Pulmonary artery endothelial cell (primary cell): ENCODE measurements at places on chromosomes 3 and 15. TPM values are rescaled to one million over a fixed set of nuclear protein-coding genes. Genes with fewer than 3 reads are reported as not detected.

Gene ARPIN
- 12.5 and 13.0 TPM in 2 replicates for total RNA-seq

Gene SKOR1
- total RNA-seq = 0.07 TPM in 2 replicates

Gene LPCAT4
- total RNA-seq = 6.7 and 9.3 TPM in 2 replicates

Gene GALNT15
- total RNA-seq = 18.8 and 97.1 TPM in 2 replicates

Gene CCDC66
- total RNA-seq = 11.9 and 14.7 TPM in 2 replicates

Gene PROK2
- not detected in 2 replicates for total RNA-seq

Gene CFAP91
- 0.14 and 0.92 TPM in 2 replicates for total RNA-seq

Gene IL12A
- 0.40 and 2.0 TPM in 2 replicates for total RNA-seq

Gene ARNT2
- under 0.01 and 0.13 TPM in 2 replicates for total RNA-seq

Gene SNRPA1
- 24.7 and 37.8 TPM in 2 replicates for total RNA-seq

Gene PXYLP1
- 0.85 and 2.1 TPM in 2 replicates for total RNA-seq

Gene SNTN
- total RNA-seq = not detected in 2 replicates

DNA sequence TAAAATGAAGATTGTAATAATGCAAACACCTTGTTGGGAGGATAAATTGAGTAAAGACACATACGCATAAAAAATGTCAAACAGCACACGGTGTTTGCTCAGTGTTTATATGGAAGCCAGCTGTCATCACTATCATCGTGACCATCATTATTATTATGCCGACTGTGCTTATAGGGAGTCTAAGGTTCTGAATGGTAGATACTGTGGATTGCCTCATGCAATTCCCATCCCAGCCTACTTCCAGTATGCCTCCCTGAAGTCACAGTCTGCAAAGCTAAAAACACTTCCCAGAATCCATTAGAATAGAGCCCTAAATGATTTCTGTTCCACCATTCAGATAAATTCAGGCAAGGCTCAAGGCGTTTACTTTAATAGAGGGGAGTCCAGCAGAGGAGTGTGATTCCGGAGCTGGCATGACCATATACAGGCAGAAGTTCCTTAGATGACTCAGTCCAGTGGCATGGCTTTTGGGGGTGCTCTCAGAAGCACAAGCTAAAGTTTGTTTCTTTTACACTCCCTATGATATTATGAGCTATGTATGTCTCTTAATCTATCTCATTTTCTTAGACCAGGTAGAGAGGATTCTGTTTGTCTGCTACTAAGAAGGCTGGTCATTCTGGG lies 148.7 kb downstream of the MEX3B start:
- no peak for DNase-seq

GRCh38 chr3:134065252-134066157 lies 35.8 kb upstream of the SLCO2A1 start:
- DNase-seq = no peak

- DNase-seq = no peak
Observed at GRCh38 chr15:47824147-47824546, 106.8 kb downstream of the SEMA6D start.

- no peak for DNase-seq
Observed at GRCh38 chr3:150124142-150124541, 153.4 kb upstream of the PFN2 start.

- peak; percentile 20 for DNase-seq
Observed at GRCh38 chr3:32176989-32177701, 61.3 kb upstream of the CMTM8 start.

- no peak for DNase-seq
Observed at GRCh38 chr3:137325170-137325569, 367.4 kb downstream of the IL20RB start.

GRCh38 chr3:151804267-151804666 lies 9.6 kb upstream of the AADAC start:
- DNase-seq = no peak

DNA sequence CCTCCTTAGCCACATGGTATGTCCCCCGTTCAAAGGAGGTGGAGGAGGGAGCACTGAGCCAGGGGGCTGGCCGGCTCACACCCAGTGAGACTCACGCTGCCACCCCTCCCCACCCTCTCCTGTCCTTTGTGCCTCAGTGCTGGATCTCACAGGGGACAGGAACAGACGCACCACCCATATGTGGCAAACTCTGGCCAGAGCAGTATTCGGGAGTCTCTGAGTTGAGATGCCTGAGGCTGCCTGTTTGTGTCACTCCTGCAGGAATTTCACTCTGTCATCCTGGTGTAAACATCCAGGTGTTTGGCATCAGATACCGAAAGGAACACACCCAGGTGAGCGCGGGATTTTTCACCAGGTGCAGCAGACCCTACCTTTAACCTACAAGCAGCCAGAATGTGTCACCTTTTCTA lies 25.7 kb downstream of the RGMA start:
- no peak for DNase-seq

DNA sequence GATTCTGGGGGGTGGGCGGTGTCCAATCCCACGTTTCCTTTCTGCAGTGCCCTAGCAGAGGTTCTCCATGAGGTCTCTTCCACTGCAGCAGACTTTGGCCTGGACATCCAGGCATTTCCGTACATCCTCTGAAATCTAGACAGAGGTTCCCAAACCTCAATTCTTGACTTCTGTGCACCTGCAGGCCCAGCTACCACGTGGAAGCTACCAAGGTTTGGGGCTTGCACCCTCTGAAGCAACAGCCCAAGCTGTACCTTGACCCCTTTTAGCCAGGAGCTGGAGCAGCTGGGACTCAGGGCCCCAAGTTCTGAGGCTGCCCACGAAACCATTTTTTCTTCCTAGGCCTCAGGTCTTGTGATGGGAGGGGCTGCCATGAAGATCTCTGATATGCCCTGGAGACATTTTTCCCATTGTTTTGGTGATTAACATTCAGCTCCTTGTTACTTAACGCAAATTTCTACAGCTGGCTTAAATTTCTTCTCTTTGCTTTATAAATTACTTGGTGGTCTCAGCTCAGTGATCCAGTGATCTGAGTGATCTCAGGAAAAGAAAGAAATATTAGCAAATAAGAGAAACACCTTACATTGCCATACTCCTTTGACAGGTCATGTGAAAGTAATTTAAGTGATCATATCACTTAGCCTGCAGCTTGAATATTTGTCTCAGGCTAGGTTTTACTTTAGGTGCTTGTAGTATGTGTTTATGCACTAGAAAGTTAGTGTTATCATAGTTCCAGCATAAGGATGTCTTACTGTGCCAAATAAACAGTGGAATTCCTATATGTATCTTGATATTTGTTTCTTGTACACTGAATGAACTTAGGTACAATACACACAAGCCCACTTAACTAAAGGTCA lies 3.0 kb downstream of the SNAP23 start:
- DNase-seq = no peak

- no peak for DNase-seq
Observed at GRCh38 chr3:36762918-36763849, 1.2 kb downstream of the DCLK3 start.

GRCh38 chr3:105647047-105647446 lies 221.8 kb downstream of the CBLB start:
- peak; percentile 1 for DNase-seq

GRCh38 chr3:52399593-52399992 lies 45.3 kb downstream of the SEMA3G start:
- DNase-seq = no peak

DNA sequence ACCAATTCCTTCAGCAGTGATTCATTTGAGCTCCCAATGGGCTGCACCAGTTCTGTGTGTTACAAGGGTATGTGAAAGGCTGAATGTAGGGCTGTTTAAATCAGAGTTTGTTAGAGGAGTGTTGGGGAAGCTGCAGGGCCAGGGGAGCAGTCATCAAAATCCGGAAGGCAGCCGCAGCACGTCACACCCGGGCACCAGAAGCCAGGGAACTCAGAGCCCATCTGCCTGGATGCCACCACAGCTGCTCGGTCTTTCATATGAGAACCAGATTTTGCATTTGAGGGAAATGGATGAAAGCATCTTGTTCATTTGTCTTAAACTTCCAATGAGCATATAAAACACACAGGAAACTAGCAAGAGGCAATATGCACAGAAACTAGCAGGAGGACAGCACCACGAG lies 24.2 kb upstream of the NEO1 start:
- no peak for DNase-seq

DNA sequence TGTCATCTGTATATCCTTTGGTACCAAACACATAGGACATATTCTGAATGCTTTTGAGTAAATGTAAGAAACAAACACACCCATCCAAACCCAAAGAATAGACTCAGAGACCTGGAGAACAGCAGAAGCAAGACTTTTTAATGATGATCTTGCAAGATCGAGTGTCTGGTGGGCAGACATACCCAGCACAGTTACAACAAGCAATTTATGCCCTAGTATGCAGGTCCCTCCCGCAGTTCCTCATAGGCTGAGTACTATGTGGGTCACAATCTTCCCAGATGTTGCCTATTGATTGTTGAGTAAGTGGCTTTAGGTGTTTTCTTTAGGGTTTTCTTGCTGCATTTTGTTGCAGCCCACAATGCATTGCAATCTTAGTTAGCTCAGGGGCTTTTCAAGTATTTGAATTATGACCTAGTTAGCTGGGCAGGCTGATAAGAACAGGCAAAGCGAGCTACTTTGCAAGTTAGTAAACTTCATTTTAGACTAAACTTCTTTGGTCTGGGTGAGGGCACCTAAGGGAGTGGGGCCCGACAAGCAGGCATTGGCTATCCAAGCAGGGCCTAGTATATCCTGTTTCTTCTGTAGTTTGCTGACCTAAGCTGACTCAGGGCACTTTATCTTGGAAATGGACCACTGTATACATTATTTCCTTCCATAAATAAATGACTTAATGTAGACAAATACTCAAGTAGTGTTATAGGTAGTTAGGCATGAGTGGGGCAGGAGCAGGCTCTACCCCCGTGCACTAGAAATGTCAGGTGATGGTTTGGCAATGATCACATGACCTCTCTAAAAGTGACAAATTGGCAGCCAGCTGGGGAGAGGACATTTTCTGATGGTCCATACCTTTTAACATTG lies 87.3 kb upstream of the LIPC start:
- no peak for DNase-seq

DNA sequence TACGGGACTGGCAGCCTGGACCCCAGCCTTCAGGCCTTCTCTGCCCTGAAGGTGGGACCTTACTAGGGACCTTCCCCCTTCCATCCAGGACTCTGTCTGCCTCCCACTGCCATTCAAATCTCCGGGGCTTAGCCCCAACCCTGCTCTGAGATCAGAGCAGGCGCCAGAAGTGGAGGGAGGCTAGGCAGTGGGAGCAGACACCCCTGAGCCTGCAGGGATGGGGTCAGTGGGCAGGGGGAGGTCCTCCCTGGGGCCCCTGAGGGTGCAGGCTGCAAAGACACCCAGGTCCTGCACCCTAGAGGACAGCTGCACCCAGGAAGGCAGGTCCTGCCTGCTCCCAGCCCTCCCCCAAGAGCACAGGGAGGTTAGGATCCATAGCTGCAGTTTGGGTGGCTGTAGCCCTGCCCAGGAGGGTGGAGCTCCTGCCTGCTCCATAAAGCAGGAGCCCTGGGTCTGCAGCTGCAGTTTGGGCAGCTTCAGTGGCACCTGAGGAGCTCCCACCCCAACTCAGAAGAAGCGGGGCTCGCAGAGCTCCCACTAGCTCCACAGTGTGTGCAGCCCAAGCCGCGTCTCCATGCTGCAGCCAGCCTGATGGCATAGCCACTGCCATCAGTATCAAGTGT lies 8.1 kb upstream of the POC1A start:
- no peak for DNase-seq

DNA sequence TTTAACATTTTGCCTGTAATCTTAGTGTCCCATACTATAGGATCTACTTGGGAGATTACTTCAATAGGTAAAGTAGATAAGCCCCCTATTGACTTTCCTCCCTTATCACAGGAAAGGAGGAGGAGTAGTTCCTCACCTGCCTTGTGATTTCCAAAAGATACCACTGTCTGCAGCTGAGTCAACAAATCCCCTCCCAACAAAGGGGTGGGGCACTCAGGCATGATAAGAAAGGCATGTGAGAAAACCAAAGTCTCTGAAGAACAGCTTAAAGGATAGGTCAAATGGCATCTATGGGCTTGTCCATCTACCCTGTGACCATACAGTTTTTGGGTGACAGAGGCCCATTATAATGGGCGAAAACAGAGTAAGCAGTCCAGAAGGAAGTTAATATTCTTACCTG lies 71.3 kb upstream of the WNT7A start:
- no peak for DNase-seq

DNA sequence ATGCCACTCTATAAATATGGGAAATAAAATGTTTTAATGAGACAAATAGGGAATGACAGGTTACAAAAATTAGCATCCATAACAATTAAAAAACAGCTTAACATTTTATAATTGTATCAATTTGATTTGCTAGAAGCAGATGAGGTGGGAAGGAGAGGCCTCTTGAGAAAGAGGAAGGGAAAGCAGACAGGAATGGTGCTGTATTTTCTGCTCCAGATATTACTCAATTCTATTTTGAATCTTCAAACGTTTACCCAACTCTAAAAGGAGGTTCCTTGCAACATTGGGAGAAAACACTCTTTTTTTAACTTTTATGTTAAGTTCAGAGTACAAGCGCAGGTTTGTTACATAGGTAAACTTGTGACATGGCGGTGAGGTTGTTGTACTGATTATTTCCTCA lies 44.9 kb upstream of the ALDH1A3 start:
- no peak for DNase-seq

DNA sequence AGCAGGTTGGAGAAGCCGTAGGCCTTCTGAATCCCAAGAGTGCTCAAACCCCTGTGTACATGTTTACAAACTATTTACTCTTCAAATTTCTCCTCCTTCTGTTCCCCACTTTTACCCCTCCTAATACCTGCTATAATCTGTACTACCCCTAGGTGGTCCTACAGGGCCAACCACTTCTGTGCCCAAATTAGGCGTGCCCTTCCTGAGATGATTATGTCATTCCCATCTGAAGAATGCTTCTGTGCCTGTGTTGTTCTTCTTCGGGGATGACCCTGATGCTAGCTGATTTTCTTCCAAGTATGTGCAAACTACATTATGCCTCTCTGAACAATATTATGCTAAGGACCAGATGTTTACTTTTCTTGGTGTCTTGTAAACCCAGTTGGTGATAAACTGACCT lies 20.5 kb downstream of the RBP2 start:
- DNase-seq = no peak

- DNase-seq = no peak
Observed at GRCh38 chr3:139476348-139476747, at the start of gene RBP2. RBP2 (minus strand) TSS chr3:139476516; CDS start chr3:139476459, 57 bp downstream.

GRCh38 chr3:32354362-32354778 lies 37.3 kb upstream of the CMTM7 start:
- DNase-seq = no peak

DNA sequence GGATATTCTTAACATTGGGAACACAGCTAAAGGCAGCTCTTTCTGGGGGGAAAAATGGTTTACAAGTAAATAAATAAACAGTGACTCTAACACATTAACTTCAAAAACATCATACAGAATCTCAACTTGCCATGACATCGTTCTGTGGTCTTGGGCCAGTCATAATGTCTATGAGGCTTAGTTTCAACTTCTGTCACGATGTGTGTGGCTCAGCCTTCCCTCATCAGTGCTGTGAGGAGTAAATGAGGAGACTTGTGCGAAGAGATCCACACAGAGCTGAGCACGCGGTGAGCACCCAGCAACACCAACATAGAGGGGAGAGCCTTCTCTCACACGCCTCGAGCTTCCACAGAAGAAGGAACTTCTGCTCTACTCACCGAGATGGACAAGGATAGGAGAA lies 49.0 kb downstream of the DZIP1L start:
- no peak for DNase-seq

GRCh38 chr3:41569632-41570305 lies 370.5 kb downstream of the CTNNB1 start:
- DNase-seq = no peak

GRCh38 chr15:66069751-66070150 lies 183.8 kb downstream of the MEGF11 start:
- DNase-seq = no peak
